ENCODE measurements at places on chromosomes 11 and 22. TPM values are rescaled to one million over a fixed set of nuclear protein-coding genes. Genes with fewer than 3 reads are reported as not detected.

DNA sequence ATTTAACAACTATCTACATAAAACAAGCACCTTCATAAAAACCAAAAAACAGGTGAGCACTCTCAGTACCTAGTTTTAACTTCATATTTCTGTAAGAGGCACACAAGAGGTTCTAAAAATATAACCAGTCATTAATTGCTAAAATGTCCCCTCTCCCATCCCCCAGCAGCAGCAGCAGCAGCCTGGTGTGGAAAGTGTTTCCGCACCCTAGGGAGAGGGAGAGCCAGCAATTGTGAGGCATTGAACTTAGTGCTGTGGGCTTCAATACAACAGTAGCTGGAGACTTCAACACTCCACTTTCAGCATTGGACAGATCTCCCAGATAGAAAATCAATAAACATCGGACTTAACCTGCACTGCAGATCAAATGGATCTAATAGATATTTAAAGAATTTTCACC is 1158.5 kb downstream of the JRKL start:
- no peak for DNase-seq

GRCh38 chr11:2095198-2095520 is 44.0 kb downstream of the IGF2 start:
- DNase-seq = no peak

- no peak for DNase-seq
Measured at GRCh38 chr11:47383071-47383470, 4.7 kb upstream of the SPI1 start.

- DNase-seq = peak; percentile 72
Measured at GRCh38 chr22:50561401-50562358, 1.0 kb downstream of the SYCE3 start.

GRCh38 chr11:18384157-18384641 is 10.2 kb upstream of the LDHA start:
- peak; percentile 67 for DNase-seq

- no peak for DNase-seq
Measured at GRCh38 chr22:24772493-24773220, 1.9 kb downstream of the PIWIL3 start.

GRCh38 chr22:37741312-37741795 is 44.5 kb downstream of the TRIOBP start:
- peak; percentile 55 for DNase-seq

DNA sequence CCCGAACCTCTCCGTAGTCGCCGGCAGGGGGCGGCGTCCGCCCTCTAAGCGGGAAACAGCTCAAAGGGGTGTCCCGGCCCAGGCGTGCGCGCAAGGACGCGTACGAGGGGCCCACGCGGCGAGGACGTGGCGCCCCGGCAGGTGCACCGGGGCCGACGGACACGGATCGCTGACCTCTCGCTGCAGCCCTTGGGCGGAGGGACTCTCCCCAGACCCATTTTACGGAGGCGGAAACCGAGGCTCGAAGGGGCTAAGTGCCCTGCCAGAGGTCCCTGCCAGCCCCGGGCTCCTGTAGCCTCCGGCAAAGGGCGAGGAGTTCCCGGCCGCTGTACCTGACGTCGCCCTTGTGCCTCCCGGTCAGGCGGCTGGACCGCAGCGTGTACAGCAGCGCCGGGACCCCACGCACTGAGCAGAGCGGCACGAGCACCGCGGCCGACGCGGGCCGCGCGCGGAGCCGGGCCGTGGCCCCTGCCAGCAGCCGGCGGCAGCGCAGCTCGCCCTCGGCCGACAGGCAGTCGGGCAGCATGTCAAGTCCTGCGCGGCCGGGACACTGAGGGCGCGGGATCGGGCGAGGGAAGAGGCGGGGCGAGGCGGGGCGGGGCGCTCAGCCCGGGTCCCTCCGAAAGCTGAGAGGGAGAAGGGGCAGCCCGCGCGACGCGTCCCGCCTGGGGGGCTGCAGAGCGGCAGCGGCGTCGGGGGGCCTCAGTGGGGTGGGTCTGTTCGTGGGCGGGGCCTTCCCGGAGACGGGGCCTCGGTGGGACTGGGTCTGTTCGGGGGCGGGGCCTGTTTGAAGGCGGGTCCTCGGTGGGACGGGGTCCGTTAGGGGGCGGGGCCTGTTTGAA is at the start of gene NUDT8:
TSS of gene NUDT8 (minus strand) at position 552 of the 842 bp plus-strand sequence. CDS start at position 526, 26 bp downstream.
- DNase-seq = peak; percentile 85

The KCNK7 gene
- total RNA-seq = not detected

DNA sequence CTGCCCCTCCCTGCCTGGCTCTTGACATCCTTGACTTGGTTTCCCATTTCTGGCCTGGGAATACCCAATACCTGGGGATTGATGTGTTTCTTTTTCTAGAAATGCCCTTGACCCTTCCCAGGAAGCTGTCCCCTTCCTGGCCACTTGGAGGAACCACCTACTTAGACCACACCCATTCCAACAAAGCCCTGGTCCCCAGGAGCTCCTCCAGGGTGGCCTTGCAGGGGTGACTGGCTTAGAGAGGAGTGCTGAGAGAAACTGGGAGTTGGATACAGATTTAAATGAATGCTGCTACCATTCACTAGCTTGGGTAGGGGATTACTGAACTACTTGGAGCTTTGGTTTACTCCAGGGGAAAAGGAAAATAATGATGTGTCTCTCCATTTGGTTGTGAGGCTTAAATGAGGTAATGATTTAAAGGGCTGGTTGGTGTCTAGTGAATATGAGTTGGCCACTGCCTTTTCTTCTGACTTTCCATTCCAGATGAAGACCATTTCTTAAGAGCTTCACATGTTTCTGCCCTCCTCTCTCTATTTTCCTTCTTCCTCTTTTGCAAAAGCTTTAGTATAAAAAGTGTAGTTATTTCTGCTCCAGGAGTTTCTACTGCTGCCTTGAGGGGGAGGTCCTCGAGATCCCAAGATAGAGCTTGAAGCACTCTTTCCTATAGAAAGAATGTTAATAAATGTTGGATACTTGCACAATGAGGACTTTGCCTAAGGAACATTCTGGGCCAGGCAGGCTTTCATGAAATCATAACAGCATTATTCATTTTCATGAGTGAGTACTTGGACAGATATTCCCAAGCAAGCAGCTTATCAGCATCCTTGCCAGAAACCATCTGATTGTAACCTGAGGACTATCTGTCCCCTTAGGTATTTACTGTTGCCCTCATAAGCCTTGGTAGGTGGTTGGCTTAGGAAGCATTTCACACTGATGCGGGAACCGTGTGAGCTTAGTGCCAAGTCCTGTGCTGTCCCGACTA is 22.4 kb downstream of the PANX1 start:
- DNase-seq = no peak

DNA sequence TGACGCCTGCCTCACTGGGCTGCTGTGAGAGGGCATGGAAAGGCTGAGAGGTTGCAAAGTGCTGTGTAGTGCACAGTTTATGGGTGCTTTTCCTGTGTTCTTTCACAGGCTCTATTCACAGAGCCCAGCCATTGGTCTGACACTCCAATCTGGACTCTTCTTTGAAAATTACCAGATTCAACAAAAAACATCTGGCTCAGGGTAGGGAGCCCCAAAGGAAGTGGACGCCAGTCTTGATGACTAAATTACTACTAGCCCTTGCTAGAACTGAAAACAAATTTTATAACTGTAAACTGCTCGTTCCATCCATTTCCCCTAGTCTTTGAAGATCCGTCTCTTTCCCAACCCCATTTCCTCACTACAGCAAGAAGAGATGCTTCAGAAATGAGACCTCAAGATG is 178.6 kb downstream of the TENM4 start:
- DNase-seq = no peak

DNA sequence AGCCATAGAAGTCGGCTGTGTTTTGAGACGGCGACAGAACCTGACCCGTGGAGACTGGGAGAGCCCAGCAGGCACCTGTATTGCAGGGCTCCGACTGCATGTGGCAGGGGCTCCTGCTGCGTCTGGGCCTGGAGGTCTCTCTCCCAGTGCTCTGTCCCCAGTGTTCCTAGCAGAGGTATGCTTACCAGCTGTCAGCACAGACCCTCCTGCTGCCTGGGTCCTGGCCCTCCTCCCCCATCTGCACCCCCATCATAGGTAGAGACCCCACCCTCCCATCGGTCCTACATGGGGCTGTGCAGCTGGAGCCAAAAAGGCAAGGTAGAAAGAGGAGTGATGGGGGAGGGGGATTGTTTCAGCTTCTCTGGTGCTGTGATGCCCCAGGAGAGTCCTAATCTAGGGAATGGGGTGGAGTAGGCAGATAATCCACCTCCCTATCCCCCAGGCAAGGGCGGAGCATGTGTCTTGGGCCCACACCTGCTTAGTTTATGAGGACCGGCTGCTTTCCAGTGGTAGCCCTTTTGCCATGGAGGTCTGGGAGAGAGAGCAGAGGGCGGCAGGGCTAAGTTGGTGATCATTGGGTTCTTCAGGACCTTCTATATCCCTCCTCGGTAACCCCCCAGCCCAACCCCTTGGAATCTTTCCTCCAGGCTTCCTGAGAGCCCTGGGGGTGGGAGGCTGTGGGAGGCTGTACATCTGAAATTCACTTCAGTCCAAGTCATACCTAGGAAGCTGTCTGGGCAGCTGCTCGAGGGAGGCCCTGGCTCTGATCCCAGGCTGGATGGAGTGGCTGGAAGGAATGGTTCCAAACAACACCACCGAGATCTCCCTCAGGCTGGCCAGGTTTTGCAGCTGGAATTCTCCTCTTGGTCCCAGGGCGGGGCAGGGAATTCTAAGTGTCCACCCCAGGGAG is 5.3 kb downstream of the SLC7A4 start:
- DNase-seq = no peak

The SMTN gene
- total RNA-seq = 51.2 TPM

The LDHAL6A gene
- total RNA-seq = not detected

DNA sequence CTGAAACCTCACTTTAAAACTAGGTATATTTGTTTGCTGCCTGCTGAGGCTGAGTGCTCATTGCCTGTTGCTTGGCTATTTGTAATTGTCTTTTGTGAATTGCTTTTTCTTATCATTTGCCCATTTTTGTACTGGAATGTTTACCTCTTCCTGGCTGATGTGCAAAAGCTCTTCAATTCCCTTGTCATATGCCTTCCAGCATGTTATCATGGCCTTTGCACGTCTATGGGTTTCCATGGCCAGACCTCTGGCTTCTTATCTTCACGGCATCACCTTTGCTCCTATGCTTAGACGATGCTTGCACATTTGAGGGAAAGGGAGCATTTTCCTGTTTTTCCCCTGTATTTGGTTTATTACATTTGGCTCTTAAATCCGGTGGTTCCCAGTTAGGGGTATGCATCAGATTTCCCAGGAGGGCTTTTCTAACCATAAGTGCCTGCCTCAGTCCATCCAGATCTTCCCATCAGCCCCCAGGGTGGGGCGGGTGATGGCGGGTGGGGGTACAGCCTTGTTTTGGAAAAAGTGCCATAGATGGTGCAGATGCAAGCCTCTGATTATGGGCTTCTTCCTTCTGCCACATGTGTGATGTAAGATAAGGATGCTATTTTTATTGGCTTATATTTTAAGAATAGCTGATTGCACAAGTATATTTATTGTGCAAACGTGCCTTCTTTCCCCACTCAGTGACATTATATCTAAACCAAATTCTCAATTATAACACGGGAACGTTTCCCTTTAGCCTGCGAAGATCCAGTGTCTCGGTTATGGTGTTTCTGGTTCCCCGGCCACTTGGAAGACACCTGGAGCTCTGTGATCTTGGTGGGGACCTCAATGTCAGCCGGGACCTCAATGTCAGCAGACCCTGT is 70.6 kb upstream of the SEPTIN5 start:
- DNase-seq = no peak

The RNF121 gene
- total RNA-seq = 16.7 TPM

GRCh38 chr11:134047586-134047999 is 21.3 kb upstream of the JAM3 start:
- no peak for DNase-seq

The TECTA gene
- total RNA-seq = 0.18 TPM

DNA sequence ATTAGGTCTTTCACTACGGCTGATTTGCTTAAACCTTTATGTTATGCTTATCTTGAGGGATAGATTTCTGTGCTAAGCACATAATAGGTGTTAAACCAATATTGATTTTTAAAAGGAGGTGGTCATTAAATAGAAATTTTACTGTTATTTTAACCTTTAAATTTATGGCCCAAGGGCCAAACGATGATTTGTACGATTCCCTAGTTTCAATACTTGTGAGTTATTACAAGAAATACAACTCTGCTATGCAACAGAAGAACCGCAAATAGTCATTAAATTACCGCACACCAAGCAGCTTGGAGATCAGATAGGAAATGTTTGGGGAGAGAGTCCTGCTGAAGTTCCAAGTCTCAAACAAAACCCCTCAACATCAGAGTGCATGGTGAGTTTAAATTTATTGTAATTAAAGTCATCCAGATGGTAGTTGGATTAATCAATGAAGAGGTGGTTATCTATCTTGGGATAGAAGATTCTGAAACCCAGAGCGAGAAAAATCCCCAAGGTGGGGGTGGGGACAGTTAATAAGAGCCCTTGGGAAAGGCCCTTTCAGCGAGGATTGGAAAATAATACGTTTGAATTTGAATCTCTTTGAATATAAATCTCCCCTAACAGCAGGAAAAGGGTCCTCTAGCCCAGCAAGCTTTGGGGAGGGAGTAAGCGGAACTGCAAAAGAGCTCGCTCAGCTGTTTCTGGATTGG is 805 bp upstream of the QSER1 start:
- DNase-seq = no peak

GRCh38 chr22:30375312-30375849 is 11.8 kb downstream of the RNF215 start:
- no peak for DNase-seq

The SCN3B gene
- total RNA-seq = 1.4 TPM
